ENCODE measurements at places on chromosomes 13 and 19.

GRCh38 chr13:97239943-97240787 is 18.0 kb downstream of the MBNL2 start:
- no peak for DNase-seq

- DNase-seq, result no peak
Measured at GRCh38 chr19:3114811-3115210, 20.6 kb downstream of the GNA11 start.

DNA sequence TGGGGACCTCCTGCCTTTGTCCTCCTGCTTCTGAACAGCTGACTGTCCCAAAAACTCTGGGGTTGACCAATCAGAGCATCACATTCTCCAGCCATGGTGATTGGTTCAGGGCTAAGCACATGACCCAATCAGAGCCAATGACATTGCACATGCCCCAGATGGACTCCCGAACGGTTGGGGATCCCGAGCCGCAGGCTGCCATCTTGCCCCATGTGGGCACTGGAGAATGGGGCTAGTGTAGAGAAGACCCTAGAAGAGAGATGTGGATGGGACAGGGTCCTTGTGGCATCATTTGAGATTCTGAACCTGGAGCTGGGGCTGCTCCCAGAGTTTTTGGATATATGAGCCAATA is 31.3 kb upstream of the PEPD start:
- no peak for DNase-seq

- no peak for DNase-seq
Measured at GRCh38 chr13:99261059-99261458, 2.9 kb upstream of the GPR18 start.

- no peak for DNase-seq
Measured at GRCh38 chr13:73369095-73369494, 310.3 kb downstream of the KLF5 start.

DNA sequence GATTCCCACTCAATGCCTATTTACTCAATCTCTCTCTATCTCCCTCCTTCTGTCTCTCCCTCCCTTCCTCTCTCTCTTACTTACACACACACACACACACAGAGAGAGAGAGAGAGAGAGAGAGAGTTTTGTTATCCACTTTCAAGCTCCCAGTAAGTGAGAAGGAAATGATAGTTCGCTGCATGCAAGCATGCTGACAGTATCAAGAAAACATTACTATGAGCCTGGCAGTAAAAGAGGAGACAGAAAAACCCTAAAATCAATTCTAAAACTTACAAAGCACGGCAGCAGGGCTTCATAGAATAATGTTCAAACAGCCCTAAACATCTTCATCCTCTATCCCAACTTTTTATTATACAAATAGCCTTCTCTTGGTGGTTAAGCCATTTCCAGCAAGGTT is 171.9 kb downstream of the FOXO1 start:
- peak; percentile 57 for DNase-seq

GRCh38 chr13:83121896-83122295 is 760.4 kb downstream of the SLITRK1 start:
- no peak for DNase-seq

GRCh38 chr19:15549581-15549980 is 41.3 kb downstream of the CYP4F22 start:
- DNase-seq, result no peak

- no peak for DNase-seq
Measured at GRCh38 chr13:51321836-51322235, 17.7 kb upstream of the SERPINE3 start.

DNA sequence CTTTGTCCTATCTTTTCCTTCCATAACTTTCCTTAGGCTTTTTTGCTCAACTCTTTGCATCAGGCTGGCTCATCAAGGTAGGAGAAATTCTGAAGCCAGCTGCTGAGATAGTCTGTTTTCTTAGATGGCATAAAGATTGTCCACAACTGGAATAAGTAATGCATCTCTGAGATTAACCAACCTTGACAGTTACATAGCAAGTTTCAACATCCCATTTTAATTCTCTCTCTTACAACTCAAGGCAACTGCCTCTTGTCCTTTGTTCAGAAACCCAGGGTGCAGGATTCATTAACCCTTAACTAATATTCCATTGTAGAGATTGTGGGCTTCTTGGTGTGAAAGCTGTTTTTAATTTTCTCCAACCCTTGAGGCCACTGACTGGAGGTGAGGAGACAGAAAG is 239.2 kb downstream of the LACC1 start:
- DNase-seq, result no peak

GRCh38 chr19:18155095-18156087 is 2.4 kb downstream of the PIK3R2 start:
- DNase-seq, result no peak

DNA sequence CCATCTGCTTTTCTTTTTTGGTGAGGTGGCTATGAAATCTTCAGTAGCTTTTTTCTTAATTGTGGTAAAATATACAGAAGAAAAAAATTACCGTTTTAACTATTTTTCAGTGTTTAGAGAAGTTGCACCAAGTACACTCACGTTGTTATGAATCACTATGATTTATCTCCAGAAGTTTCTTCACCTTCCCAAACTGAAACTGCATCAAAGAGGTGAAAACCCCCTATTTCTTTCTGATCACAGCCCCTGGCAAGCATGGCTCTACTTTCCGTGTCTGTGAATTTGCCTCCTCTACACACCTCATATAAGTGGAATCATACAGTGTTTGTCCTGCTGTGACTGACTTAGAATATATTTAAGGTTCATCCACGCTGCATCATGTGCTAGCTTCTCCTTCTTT is 15.6 kb upstream of the SIGLEC10 start:
- DNase-seq, result no peak

- DNase-seq, result no peak
Measured at GRCh38 chr13:42762251-42762650, 19.1 kb upstream of the FAM216B start.

DNA sequence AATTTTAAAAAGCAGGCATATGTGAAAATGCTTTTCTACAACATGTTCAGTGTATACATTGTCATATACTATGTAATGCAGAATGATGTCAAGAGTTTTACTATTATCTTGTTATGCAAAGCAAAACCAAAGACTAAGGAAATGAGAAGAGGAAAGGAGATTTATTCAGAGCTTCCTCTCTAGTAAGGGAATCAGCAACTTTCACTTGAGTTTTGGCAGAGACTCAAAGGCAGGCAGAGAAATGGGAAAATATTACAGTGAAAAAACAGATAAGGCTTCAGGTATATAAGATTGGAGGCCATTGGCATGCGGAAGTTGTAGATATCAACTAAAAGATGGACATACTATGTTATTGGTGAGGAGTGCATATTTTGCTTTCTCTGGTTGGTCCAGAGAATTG is 512.0 kb upstream of the PCDH20 start:
- DNase-seq, result no peak

GRCh38 chr13:112465251-112466131 is 89.3 kb downstream of the SPACA7 start:
- no peak for DNase-seq

- no peak for DNase-seq
Measured at GRCh38 chr13:34939771-34940170, 2.3 kb upstream of the NBEA start.

DNA sequence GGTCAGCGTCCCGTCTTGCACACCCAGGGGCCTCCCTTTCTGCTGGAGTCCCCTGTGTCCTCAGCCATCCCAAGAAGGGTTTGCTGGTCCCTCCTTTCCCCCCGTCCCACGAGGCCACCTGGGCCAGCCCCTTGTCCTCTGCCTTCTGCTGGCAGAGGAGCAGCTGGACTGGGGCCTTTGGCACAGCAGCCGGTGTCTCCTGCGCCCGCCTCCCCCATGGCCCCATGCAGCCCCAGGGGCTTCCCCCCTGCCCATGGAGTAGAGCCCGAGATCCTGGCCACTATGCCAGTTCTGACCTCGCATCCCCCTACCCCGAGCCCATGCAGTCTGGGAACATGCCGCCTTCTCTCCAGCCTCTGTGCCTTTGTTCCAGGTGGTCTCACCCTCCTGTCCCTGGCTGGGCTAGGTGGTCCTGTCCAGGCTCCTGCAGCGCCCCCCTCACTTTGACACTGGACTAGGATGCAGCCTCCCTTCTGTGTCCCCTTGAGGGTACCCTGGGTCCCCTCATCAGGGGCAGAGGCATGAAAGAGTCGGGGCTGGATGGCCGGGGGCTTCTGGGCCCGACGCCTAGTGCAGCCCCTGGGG is 5.7 kb upstream of the GARIN5A start:
- no peak for DNase-seq

DNA sequence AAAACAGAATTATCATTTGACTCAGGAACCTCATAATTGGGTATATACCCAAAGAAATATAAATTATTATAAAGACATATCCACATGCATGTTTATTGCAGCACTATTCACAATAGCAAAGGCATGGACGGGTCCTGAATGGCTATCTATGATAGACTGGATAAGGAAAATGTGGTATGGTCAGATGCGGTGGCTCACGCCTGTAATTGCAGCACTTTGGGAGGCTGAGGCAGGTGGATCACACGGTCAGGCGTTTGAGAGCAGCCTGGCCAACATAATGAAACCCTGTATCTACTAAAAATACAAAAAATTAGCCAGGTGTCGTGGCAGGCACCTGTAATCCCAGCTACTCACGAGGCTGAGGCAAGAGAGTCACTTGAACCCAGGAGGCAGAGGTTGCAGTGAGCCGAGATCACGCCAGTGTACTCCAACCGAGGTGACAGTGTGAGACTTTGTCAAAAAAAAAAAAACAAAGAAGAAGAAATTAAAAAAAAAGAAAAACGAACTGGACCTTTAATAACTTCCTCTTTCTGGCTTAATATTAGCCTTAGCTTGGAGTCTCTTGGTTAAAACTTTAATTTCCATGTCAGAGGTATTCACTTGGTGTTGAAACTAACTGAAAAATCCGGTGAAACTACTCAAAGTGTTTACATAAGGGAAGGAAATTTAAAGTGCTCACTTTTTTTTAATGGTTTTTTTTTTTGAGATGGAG is 104.4 kb downstream of the ZNF486 start:
- DNase-seq, result no peak

DNA sequence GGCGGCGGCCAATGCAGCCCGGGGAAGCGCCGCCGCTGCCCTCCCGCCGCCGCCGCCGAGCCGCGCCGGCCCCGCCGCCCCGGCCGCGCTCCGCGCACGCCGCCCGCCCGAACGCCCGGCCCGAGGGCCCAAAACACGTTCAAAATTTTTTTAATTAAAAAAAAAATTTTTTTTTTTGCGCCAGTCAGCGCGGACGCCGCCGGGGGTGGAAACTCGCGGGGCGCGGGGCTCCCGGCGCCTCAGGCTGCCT is 468 bp downstream of the HMGB1 start:
- DNase-seq, result no peak

DNA sequence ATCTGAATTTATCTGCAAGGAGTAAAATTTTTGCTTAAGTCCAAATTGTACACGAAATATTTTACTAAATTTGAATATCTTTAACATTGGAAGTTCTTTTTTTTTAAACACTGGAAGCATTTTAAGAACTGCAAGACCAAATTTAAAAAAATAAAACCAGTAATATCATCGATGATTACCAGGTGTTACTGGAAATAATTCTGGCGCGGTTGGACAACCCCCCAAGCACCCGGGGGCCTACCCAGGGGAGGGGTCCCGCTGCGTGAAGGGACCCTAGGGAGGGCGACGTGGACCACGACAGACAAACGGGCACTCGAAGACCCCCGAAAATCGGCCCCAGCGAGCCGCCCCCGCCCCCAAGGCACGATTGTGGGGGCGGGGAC is 12.6 kb upstream of the JSRP1 start:
- no peak for DNase-seq

- no peak for DNase-seq
Measured at GRCh38 chr19:2846180-2846894, 5.1 kb downstream of the ZNF555 start.

GRCh38 chr13:43258771-43259170 is 235.4 kb downstream of the DNAJC15 start:
- DNase-seq, result no peak

- no peak for DNase-seq
Measured at GRCh38 chr19:18379803-18380747, 5.9 kb upstream of the GDF15 start.

DNA sequence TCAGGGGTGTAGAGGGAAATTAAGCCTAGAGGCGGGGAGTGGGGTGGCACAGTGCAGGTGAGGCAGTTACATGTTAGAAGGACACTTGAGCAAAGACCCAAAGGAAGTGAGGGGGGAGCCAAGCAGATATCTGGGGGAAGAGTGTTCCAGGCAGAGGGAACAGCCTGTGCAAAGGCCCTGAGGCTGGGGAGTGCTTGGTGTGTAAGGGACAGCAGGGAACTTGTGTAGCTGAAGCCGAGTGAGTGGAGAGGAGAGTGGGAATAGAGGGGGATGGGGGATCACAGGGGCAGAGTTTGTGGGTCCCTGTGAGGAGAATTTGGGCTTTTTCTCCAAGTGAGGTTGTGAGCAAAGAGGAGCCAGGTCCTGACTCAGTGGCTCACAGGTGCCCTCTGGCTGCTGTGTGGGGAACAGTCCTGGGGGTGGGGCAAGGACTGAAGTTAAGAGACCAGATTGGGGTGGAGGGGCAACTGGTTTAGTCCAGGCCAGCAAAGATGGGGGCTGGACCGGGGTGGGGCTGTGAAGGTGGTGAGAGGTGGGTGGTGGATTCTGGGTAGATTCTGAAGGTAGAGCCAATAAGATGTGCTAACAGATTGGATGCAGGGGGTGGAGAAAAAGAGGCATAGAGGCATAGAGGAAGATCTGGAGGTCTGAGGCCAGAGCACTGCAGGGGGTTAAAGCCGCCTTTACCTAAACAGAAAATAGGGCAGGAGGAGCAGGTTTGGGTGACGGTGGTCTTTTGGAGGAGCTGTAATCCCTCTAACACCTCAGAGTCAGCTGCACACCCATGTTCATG is 75.3 kb downstream of the CACNA1A start:
- DNase-seq, result peak; percentile 42

- peak; percentile 22 for DNase-seq
Measured at GRCh38 chr13:51453959-51454703, 1.3 kb upstream of the INTS6 start.

GRCh38 chr13:107348925-107349324 is 781.0 kb upstream of the ARGLU1 start:
- DNase-seq, result no peak

GRCh38 chr13:20188667-20189553 is 3.8 kb downstream of the GJB2 start:
- DNase-seq, result no peak

Measured in CD4-positive, alpha-beta T cell treated with Interleukin-4 for 1 hour (primary cell).